ENCODE measurements at places on chromosomes 16 and 17. TPM values are rescaled to one million over a fixed set of nuclear protein-coding genes. Genes with fewer than 3 reads are reported as not detected.

The LYZL6 gene
- total RNA-seq, result not detected

GRCh38 chr17:63675607-63676546 is 24.0 kb downstream of the LIMD2 start:
- DNase-seq, result peak; percentile 68

- DNase-seq, result no peak
These were observed 16.2 kb downstream of the CIAPIN1 start for GRCh38 chr16:57430955-57431354.

DNA sequence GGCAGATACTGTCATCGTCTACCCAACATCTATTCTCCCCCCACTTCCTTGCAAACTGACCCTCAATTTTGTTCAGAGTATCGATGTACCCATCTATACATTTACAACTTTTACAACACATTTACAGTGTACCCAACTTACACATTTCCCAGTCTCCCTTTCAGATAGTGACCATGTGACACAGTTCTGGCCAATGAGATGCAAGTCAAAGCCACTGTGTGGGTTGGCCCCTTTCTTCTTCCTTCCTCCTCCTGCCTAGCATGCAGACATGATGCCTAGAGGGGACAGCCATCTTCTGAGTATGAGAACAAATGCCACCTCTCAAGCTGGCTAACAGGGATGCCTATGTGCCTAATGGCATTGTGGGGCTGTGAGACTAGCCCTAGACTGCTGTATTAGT is 11.3 kb upstream of the NFAT5 start:
- DNase-seq, result no peak

DNA sequence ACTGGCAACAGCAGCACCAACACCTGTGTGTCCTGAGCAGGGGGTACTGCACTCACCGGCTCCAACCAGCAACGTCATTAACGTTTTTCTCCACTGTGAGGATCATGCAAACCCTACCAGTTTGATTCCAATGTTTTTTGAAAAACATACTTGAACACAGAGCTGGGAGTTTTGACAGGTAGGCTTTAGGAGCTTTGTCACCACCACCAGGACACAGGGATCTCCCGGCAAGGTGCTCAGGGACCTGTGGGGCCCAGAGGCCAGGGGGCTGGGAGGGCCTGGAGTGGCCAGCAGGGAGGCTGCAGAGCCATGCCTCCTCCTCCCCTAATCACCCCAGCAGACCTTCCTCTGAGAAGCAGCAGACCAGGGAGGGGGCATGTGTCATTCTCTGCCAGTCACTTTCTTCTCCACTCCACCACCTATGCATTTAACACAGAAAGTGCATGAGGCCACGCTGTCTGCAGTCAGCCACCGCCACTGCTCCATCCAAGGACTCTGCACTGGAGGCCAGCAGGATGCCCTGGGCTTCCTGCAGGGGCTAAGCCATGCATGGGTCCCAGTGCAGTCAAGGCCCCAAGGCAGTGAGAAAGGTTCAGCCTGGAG is 768.2 kb downstream of the KCNJ18 start:
- DNase-seq, result no peak
